Hematopoietic multipotent progenitor cell treated with erythropoietin and hydrocortisone succinate and interleukin-3 and kit ligand, for 6 days (in vitro differentiated cells): ENCODE measurements at places on chromosomes 3 and 15.
A peak's percentile ranks its signal among the peaks of the same experiment; 100 is the strongest.

DNA sequence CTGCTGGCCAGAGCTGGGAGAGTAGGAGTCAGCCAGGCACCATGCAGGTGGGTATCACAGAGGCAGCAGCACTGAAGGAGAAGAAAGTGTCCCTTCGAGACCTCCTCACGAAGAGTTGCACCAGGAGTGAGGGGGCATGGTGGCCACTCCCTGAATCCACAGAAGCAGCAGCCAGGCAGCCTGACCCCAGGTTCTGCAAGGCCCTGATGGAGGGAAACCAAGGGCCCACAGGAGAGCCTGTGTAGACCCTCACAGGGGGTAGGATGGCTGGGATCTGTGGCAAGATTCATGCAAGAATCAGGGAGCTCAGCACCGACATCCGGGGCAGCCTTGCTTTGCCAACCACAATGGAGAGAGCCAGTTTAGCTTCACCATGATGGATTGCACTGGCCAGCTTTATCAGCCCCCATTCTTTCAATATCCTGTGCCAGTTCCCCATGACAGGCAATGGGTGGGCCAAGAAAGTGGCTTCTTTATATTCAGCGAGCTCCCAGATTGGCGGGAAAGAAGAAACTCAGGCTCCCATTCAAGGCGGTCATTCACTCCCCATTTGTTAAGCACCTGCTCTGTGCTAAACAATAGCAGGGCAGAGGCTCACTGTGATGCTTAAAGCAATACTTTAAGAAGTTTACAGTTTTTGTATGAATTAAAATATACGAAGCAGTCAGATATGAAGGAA, 33.5 kb upstream of the TBC1D21 start:
- DNase-seq = no peak

DNA sequence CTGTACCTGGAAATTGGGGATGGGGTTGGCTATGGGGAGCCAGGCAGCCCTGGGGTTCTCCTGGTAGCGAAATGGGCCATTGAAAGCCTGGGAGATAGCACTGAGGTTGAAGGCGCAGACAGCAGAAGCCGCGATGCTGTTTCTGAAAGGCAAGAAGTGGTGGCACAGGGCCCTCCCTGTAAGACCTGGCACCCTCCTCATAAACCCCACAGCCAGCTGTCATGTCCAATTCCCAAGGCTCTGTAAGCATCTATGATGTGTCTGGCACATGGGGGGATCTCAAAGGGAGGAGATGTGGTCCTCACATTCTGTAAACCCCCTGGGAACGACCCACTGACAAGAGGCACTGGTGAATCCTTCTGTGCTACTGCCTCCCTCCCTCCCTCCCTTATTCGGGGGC, 104.0 kb downstream of the SEMA5B start:
- no peak for DNase-seq

- DNase-seq = no peak
Observed at GRCh38 chr3:39102504-39103323, 4.7 kb downstream of the GORASP1 start.

DNA sequence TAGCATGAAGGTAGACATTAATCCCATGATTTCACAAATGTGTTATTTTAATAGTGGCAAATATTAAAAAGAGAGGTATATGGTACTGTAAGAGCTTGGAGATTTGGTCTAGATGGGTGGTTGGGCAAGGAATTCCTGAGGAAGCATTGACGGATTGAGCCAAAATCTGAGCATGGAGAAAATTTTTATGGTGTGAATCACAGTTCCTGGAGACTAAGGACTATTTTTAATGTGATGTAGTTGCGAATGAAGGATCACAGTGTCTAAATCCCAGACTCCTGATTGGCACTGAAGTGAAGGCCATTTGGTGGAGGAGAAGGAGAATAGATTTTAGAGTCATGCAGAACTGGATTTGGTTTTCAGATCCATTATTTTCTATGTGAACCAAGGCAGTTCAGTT, 188.7 kb upstream of the FEZF2 start:
- DNase-seq = no peak

DNA sequence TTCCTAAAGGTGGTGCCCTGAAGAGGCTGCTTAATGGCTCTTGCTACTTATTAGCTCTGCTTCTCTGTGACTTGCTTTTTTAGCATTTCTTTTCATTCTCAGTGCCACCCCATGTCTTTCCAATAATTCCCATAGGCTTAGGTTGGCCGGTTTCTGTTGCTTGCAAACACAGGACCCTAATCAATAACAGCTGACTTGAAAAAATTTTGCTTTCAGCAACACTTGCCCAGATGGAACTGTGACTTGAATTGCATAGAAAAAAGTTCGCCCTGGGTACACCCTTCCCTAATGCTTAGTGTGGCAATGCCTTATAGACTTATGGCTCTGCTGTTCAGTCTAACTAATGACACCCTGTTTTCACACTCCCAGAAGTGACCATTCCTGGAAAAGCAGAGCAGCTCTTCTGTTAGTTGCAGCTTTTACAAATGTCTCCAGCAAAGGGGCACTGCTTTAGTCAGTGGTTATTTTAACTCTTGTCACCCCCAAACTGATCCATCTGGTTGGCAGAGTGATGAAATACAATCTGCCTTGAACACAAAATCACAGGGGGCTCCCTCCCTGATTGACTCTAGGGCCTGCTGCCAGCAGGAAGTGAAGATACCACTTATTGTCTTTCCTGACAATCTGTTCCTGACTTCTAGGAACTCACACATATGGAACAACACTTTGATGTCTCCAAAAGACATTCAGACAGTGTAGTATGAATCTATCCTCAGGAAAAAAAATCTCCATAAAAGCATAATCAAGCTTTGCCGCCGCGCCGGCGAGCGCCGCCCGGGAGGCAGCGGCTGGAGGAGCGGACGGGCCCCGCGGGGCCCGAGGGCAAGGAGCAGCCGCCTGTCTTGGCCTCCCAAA, 9.7 kb upstream of the SLMAP start:
- DNase-seq = no peak

DNA sequence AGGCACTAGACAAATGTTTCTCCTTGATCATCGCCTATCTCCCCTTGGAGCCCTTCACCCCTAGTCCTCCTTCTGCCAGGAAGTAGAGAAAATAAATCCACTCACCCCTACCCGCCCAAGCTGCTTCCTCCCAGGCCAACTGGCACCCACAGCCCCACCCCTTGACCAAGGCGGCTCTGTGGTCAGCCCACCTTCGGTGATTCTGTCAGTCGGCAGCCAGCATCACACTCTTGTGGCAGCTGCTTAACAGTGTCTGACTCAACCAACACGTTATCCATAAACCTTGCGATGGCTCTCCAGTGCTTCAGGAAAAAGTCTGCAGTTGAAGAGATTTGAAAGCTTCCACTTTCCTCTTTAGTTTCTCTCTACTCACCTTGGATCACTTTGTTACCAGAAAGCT, 7.6 kb downstream of the SHF start:
- peak; percentile 41 for DNase-seq
